ENCODE measurements at places on chromosomes 2 and 18.

GRCh38 chr2:98759338-98759737 lies 28.4 kb upstream of the MGAT4A start:
- DNase-seq, result no peak

- no peak for DNase-seq
These were observed 21.2 kb downstream of the QPCT start for GRCh38 chr2:37365669-37366068.

DNA sequence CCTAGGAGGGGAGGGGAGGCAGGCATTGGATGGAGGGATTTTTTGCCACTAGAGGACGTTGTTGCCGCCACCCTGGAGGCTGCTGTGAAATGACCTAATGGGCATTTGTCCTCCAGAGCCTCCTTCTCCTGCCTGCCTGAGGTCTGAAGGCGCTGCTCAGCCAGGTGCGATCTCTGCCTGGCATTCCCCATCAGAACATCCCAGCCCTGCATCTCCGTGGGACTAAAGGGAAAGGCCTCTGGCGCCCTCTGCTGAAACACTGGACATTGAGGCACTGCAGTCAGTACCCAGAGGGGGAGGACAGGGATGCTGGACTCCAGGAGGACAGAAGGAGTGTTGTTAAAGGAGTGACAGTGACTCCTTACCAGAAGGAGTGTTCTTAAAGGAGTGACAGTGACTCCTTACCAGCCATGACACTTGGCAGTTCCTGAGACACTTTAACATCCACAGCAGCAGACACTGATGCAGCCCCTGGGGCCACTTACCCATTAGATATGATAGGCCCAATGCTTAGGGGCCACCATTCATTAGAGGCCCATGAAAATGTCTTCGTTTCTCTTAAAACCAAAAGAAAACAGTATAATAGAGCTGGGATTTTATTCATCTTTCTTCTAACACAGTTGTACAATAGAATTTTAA lies 17.0 kb downstream of the THNSL2 start:
- peak; percentile 24 for DNase-seq

GRCh38 chr2:147980940-147981528 lies 39.5 kb downstream of the ORC4 start:
- DNase-seq, result no peak

GRCh38 chr18:51425889-51426288 lies 228.4 kb upstream of the MEX3C start:
- DNase-seq, result no peak

DNA sequence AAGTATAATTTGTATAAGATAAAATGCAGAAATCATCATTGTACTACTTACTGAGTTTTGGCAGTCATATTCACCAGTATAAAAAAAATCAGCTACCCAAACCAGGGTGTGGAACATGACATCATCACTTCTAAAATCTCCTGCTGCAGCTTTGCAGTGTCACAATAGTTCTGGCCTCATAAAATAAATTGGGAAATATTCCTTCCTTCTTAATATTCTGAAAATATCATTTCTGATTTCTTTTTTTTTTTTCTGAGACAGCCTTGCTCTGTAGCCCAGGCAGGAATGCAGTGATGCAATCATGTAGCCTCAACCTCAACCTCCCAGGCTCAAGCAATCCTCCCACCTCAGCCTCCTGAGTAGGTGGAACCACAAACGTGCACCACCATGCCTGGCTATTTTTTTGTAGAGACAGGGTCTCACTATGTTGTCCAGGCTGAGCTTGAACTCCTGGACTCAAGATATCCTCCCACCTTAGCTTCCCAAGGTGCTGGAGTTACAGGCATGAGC lies 101.4 kb downstream of the TMEM18 start:
- no peak for DNase-seq

DNA sequence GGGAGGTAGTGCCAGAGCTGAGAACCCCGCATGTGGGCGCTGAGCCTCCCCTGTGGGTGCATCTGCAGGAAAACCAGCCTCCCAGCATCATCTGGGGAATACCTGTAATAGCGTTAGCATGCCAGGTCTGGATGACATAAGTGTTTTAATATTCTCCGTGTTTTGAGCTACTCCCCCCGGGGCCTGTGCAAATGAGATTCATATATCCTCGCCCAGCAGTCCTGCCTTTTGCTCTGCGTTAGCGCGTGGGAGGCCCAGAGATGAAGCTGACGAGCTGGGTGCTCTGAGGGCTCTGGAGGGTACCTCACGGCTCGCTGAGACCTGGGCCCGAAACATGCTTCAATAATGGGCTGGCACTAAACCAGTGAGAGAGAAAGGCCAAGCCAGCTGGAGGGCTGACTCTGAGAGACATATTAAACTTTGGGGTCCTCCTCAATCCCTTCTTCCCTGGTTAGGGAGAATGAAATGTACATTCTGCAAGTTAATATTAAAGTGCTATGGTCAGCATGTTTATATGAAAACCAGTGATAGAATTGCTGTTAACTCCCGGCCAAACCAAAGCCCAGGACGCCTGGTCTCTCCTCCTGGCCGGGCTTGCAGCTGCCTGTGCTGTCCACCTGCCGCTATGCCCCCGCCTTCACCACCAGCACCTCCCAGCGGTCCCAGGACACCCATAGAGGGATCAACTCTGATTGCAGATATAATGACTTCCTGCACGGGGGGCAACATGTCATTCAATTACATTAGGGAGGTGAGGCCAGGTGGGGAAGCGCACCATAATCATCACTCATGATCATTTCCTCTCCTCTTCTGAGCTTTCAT lies 77.0 kb downstream of the EDAR start:
- no peak for DNase-seq

- DNase-seq, result no peak
These were observed 139.2 kb downstream of the UBR3 start for GRCh38 chr2:169966454-169966853.

- DNase-seq, result no peak
These were observed 259.4 kb upstream of the ETAA1 start for GRCh38 chr2:67137699-67138098.

DNA sequence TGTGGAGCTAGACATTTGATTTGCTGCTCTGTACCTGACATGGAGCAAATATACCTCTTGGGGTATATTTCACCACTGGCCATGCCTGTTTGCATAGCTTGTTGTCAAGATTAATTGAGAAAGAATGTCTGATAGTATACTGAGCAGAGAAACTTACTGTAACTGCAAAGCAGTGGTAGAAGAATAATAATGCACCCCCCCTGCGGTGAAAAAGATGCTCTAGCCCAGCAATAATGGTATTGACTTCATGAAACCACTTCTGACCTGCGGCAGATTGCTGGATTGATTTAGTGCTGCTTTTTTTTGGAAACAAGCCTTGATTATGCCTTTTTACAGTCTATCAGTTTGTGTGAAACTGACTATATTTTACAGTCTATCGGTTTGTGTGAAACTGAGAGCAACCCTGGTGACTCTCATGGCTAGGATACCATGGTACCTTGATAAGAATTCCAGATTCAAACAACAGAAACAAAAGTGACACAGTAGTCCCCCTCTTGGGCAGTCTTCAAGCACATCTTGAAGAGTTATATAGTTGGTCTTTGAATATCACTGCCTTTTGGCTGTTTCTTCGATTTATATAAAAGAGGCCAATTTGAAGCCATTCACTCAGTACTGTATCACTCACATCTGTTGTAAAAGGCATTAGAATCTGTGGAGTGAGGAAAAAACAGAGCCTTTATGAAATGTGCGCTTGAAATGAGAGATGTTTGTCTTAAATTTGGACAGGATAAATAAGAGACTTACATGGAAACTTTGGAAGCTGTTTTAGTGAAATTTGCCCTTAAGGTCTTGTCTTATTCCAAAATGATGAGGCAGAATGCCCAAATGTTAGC lies 102.5 kb downstream of the FMNL2 start:
- DNase-seq, result no peak

- DNase-seq, result no peak
These were observed 26.4 kb downstream of the EML4 start for GRCh38 chr2:42195559-42195958.

GRCh38 chr18:45910405-45911023 lies 56.6 kb downstream of the EPG5 start:
- DNase-seq, result peak; percentile 49

DNA sequence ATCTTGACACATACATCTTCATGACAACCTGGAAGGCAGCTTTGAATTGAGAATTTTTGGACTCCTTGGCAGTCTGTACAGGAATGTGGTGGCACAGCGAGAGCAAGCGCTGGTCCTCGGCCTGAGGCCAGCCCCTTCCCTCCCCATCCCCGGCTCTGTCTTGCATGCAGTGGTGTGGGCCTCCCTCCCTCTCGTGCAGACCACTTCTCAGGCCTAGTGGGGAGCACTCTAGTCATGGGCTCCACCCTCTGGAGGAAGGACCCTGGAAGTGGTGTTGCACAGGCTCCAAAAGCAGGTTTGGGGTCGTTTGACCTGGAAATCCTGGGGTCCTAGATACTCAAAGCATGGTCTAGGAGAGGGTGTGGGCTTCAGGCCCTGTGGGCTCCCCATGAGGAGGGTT lies 32.3 kb downstream of the ADCYAP1 start:
- no peak for DNase-seq

DNA sequence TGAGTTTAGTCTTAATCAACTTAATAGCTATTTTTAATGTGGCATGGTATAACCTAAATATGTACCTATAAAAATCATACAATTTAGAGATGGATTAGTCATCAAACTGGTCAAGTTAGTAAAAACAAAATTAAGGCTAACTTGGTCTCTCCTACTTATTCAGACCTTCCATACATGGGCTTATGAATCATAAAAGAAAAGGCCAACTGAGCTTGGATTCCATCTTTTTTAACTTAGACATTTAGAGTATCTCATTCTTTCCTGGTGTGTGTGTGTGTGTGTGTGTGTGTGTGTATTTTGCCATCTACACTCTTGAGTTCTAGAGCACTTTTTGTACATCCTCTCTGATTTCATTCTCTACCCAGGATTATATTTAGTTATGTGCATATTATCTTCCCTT lies 637.5 kb downstream of the PLCL1 start:
- DNase-seq, result no peak

DNA sequence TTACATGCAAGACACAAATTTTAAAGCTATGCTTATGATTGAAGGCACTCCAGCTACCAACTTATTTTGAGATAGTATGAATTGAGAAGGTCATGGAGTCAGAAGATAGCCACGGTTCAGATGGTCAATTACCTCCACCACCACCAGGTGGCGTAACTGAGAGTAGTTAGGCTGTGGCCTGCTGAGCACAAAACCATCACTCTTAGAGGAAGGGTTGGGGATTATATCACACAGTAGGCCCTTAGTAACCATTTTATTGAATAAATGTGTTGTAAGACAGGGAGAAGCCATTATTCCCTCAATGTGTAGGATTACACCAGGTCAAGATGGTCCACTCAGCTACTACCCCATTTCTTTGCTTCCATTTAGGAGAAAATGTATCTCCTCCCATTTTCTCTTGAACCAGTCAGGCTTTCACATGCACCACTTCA lies 18.8 kb downstream of the KLHL41 start:
- DNase-seq, result peak; percentile 61

GRCh38 chr2:223203971-223204929 lies 152.3 kb downstream of the KCNE4 start:
- DNase-seq, result no peak

DNA sequence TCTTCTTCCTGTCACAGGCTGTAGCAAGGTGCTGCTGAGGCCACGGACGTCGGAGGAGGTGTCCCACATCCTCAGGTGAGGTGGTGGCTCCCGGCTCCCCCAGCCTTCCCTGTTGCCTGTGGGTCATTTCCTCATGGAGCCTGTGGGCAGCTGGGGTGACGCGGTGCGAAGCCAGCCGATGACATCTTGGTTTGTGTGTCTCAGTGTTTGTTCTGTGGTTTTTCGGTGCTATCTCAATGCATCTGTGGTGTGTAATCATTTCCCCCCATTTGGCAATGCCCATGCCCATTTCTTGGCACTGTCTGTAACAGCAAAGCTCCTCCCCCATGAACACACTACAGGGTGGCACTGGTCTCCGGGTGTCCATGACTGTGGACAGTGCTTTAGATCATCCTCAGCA lies 6.6 kb downstream of the D2HGDH start:
- DNase-seq, result peak; percentile 71

DNA sequence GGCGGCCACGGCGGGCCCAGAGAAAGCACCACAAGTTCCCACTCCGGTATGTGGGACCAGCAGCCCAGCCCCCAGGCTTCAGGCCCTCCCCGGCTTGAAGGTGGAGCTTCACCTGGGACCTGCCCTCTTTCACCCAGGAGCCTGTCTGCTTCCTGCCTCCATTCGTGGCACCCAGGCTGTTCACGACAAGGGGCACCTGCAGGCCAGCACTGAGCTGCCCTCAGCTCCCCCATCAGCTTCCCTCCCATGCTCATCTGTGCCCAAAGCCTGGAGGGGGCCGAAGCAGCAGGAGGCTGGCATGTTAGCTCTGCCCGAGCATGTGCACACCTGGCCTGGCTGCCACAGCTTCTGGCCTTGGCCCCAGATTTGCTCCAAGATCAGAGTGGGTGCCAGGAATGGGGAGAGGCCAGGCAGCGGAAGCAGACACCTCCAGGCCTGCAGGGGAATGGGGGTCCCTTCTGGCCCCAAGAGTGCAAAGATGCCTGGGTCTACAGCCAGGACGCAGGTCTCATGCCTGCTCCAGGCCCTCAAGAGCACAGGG lies 312.4 kb upstream of the SYT4 start:
- no peak for DNase-seq

DNA sequence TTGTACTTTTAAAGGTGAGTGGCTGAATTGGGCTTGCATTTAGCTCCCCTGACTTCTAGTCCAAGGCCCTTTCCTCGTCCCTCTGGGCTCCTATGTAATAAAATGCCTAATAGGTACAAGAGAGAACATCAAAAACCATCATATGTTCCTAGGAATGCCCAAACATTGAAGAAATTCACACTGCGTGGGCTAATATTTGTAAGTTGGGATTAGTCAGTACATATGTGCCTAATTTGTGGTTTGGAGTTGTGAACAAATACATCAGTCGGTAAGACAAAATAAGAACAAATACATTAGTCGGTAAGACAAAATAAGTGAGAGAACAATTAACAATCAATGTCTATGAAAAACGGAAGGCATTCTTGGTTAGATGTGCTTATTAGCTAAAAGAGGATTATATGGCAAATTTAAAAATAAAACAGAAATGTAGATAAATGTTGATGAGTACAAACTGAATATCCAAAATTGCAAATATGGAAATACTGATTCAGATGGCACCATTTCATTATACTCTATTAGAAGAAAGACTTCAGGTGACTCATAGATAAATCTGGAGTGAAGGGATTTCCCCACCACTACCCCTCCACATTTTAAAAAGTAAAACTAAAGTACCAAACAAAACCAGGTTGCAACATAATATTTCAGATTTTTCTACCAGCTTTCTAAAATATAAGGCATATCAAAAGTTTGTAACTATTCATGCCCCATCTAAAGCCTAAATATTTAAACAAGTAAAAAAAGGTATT lies 325.4 kb downstream of the ZEB2 start:
- DNase-seq, result no peak

GRCh38 chr2:16005389-16005788 lies 65.0 kb downstream of the MYCN start:
- DNase-seq, result no peak

- DNase-seq, result no peak
These were observed 1696.3 kb upstream of the TMEFF2 start for GRCh38 chr2:193891023-193891422.

GRCh38 chr2:241609859-241610793 lies 26.8 kb downstream of the THAP4 start:
- DNase-seq, result peak; percentile 88

Data from CD4-positive, alpha-beta T cell (primary cell).